Suppressor macrophage (primary cell): ENCODE measurements at places on chromosomes 5 and 9.

GRCh38 chr5:71884926-71885325 lies 165.9 kb downstream of the CARTPT start:
- no peak for DNase-seq

DNA sequence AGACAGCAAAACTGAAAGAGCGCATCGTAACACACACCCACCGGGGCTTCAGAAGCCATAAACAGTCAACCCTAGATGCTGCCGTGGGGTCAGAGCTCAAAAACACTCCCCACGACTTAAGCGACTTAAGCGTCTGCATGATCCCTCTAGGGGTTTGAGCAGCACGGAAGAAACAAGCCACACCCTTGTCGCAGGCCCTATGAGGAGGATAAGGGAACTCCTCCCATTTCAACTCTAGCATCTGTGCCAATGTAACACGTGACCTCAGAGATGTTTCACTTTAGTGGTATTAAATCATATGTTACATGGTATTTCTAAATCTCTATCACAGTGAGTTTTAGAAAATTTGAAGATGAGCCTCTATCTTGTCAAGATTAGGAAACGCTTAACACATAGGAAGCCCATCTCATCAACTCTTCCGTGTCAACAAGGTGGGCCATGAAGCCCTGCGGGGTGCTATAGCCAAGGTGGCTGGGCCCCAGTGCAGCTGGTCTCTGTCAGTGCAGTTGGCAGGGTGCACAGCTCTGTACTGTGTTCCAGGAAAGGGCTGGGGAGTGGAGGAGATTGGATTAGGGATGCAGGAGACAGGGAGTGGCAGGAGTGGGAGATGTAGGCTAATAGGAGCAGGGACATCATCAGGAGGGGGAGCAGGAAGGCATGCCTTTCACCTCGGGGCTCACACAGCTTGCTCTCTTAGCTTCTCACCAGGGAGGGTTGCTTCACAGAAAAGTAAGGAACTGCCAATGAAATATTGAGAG lies 33.1 kb downstream of the ZCCHC9 start:
- DNase-seq = no peak

- DNase-seq = no peak
Measured at GRCh38 chr5:168801567-168801966, 222.4 kb upstream of the PANK3 start.

DNA sequence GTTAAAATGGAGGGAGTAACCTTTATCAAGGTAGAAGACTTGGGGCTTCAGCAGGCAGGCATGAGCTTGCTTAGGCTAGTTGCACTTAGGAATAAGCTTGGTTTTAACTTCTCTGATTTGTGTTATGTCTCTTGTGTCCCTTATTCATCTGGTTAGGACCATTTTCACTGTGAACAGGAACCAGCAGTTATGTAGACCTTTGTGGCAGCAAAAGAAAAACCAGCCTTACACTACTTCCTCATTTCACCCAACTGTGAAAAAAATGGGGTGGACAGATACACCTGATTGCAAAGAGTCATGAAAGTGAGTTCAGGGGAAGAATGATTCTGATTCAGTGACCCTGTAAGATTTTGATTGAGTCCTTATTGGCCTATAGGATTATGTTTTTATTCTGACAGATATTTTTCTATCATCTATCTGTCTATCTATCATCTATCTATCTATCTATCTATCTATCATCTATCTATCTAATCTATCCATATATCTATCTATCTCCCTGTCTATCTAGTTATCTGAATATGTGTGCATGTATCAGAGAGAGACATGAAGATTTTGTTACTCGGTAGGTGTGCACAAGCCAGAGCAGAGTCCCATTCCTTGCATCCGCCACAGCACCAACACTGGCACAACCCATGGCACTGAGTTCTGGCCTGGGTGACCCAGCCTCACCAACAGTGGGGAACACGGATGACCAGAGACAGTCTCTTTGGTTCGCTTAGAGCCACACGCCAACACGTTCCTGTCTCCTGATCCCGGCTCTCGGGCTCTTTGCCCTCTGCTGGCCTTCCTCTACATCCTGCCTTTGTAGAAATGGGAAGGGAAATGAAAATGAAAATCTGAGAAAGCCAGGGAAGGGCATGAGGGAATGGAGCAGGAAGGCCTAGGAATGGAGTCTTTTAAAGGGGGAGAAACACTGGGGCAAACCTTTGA lies 1.3 kb upstream of the ZNF366 start:
- DNase-seq = peak; percentile 35

DNA sequence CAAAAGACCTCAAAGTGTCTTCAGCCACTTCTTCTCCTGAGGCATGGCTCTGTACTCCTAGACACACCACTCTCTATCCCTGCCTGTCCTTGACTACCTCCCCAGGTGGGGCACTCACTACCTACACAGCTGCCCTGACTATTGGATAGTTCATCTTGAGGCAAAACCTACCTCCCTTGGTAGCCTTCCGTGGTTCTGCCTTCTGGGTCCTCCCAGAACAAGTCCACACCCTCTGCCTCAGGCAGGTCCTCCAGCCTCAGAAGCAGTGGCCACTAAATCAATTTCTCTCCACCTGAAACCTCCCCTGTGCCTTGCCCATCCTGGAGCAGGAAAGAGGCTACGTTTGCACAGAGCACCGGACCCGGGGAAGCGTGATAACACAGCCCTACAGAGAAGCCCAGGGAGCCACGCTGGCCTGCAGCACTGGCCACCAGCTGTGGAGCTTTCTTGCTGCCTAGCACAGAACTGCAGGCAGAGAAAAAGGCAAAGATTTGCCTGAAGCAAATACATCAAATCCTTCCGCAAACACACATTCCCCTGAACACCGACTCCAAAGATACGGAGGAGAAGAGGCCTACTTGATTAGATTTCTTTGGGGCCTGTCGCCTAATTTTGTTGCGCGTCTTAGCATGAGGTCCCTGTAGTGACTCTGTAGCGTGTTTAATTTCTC lies 141.8 kb downstream of the C9orf50 start:
- no peak for DNase-seq

- DNase-seq = no peak
Measured at GRCh38 chr5:64108674-64109073, 57.0 kb upstream of the RNF180 start.

DNA sequence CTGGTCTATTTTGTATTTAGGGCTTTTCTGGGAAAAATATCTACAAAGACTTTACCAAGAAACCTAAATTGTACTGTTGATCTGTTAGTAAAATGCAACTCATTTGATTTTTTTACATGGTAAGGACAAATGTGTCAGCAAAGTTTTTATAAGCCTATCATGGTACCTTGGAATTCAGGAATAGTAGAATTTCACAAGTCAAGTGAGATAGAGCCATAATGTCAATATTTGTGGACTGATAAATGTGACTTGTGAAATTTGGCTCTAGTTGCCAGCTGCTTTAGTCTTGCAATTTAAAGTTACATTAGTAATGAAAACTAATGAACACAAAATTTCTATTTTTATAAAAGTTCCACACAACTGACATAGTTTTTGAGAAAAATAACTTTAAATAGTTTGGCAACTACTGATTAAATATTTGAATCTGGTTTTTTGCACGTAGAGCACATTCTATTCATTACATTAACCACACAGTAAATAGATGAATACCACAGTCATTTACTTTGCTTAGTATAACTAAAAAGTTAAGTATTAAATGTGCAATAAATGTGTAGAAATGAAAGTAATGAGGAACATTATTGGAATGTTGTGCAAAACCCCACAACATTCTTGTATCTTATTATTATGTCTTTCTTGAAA lies 41.2 kb upstream of the RIOK2 start:
- DNase-seq = no peak

DNA sequence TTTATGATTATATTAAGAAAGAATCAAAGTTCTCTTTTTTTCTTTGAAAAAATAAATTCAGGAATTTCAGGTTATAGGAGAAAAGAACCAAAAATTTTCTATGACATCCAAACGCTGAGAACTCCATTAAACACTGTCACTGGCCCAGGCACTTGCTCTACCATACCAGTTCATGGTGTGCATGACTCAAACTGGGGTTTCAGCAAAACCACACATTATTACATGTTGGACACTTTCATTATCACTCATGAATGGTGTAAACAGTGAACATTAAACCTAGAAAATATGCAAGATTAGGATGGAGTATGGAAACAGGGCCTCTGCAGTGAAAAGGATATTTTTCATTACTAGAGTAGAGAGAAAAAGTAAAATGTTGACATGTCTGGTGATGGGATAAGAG lies 369.9 kb upstream of the FAM174A start:
- DNase-seq = no peak

DNA sequence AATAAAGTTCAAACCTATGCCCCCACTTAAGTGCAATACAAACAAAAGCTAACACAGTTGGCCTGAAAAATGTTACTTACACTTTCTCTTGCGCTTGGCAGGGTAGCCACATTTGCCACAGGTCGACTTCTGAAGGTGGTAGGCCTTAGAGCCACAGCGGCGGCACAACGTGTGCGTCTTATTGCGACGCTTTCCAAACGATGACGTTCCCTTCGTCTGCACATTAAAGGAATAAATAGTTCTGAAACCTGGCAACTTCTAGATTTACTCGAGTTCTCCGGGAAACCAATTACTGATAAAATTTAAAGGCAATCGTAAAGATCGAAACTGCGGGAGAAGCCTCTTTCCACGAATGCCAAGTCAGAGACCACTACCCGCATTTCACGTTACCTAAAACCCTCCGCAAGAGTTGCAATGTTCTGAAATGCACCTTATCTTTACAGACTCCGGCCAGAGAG lies 602 bp downstream of the RPL37 start:
- peak; percentile 45 for DNase-seq

DNA sequence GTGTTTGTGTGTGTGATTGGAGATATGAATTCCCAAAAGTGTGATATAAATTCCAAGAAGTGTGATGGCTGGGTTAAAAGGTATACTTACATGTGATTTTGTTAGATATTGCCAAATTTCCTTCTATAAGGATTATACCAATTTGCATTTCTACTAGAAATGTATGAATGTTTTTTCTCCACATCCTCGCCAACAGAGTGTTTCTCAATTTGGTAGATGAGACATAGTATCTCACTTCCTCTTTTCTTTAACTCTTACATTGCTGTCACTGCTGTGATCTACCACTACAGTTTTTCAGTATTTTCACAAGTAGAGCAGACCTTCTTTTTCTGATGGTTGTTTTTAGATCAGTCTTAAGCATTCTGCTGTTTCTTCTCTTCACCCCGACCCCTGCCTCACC lies 111.3 kb downstream of the FER start:
- peak; percentile 84 for DNase-seq

DNA sequence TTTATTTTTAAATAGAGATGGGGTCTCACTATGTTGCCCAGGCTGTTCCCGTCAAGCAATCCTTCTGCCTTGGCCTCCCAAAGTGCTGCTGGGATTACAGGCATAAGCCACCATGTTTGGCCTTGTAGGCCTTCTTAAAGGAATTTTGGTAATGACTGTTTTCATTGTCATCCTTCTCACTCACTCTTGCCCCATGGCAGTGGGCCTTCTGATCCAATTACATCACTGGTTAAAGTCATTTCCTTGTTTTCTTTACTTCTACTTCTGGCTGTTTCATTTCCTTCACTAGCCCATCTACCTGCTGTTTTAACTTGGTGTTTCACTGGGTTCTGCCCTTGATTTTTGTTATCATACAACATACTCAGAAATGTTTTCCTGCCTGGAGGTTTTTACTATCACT lies 20.1 kb upstream of the NIM1K start:
- peak; percentile 7 for DNase-seq

DNA sequence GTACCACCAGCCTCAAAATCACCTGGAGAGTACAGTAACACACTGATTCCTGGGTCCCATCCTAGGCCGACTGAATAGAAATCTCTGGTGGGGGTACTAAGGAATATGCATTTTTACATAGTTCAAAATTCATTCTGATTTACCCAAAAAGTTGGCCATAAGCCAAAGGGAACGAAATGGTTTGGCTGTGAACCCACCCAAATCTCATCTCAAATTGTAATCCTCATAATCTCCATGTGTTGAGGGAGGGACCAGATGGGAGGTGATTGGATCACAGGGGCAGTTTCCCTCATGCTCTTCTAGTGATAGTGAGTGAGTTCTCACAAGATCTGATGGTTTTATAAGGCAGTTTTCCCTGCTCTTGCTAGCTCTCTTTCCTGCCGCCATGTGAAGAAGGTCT lies 31.1 kb downstream of the MEGF9 start:
- no peak for DNase-seq

- DNase-seq = no peak
Measured at GRCh38 chr5:3024554-3024953, 273.1 kb upstream of the IRX2 start.

DNA sequence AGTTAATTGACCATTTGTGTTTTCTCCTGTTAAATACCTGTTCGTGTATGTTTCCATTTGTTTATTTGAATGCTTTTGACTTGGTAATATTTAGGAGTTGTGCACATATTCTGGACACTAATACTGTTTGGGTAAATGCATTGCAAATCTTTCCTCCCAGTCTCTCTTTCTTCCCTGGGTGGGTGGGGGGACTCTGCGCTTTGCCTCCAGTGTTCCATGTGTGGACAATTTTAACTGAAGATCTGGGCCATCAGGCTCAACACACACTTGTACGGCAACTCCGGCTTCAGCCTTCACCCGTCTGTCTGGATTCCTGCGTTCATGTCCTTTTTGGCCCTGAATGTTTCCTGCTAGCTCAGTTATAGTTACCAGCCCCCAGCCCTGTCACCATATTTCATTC lies 40.1 kb downstream of the GTF3C4 start:
- no peak for DNase-seq

GRCh38 chr9:89413963-89414638 lies 83.8 kb downstream of the SEMA4D start:
- DNase-seq = no peak

DNA sequence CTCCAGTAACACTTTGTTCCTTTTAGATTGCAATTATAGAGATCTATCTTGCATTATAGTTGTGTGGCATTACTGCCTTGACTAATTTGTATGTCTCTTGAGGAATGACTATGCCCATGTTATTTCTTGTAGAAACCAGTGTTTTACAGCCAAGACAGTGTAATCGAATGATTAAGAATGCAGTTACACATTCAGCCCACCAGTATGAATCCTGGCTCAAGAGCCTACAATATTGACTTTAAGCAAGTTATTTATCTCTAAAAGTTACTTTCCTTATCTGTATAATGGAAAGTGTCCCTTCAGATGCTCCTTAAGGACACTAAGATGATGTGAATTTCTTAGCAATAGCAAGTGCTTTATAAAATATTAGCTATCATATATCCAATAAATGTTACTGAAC lies 9.7 kb upstream of the SNX24 start:
- DNase-seq = no peak

DNA sequence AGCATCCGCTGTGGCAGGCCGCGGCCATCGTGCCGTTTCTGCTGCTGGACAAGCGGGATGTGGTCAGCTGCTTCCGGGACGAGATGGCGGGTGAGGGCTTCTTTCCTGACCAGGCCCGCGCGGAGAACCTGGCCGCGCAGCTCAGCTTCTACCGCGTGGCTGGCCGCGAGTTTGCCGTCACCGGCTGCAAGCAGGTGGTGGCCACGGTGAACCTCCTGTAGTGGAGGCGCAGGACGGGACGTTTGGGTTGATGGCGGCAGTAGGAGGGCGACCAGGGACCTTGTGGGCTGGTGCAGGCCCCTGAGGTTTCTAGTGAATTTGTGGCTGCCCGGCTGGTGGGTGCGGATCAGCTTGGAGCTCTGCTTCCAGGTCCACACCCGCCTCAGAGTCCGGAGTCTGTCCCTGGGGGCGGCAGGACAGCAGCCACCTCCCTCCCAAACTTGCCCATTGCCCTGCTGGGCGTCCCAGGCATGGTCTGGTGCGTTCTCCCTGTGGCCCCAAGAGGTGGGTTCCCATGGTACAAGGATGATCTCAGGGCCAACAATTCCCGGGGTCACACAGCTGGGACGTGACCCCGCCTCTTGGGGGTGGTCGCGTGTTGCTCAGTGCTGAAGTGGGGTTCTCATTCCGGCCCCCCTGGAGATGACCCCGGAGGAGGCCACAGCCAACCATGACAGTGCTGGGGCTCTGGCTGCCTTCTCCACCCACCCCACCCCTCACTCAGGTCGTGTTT lies 2.4 kb downstream of the TOR4A start:
- no peak for DNase-seq
